Forelimb muscle (tissue), 1 donor: ENCODE measurements at places on chromosomes 11 and 22. TPM values are rescaled to one million over a fixed set of nuclear protein-coding genes. Genes with fewer than 3 reads are reported as not detected.

Gene MMP8
- 0.04 TPM for polyA plus RNA-seq

Gene CSF2RB
- 1.6 TPM for polyA plus RNA-seq

Gene SHANK3
- polyA plus RNA-seq: 17.8 TPM

Gene MIOX
- 0.15 TPM for polyA plus RNA-seq

DNA sequence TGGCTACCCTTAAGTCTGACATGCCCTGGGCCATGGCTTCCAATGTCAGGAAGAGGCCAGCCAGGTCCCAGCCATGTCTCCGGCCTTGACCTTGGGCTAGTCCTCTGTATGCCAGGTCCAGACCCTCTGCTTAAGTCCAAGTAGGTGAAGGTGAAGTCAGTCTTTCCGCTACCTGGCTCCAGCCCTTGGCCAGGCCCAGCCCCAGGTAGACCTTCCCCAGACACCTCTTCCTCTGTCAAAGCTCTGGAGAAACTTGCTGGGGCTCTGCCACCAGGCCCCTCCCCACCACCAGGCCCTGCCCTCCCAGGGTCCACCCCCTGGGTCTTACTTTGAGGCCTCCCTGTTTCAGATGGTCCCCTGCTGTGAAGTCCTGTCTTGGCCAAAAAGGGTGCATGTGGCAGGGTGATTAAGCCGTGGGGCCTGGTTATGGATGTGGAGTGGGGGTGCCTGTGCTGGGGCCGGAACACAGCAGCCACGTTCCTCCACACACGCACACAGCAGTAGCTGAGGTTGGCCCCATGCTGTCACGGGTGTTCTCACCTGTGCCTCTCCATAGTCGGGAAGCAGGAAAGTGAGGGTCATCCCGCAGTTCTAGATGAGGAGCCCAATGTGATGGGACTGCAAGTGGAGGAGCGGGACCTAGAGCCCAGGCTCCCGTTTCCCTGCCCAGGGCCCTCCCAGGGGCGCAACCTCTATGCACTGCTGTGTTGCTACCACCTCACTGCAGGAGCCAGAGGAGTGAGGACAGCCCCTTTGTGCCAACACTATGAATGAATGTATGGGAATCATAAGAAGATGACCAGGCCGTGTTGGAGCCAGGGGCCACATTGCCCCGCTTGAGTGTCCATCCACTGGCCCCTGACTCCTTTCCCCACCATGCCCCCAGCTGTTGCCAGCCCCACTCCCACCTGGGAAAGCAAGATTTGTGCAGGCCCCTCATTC, 72.2 kb downstream of the LINC01488 start:
- no peak for DNase-seq

DNA sequence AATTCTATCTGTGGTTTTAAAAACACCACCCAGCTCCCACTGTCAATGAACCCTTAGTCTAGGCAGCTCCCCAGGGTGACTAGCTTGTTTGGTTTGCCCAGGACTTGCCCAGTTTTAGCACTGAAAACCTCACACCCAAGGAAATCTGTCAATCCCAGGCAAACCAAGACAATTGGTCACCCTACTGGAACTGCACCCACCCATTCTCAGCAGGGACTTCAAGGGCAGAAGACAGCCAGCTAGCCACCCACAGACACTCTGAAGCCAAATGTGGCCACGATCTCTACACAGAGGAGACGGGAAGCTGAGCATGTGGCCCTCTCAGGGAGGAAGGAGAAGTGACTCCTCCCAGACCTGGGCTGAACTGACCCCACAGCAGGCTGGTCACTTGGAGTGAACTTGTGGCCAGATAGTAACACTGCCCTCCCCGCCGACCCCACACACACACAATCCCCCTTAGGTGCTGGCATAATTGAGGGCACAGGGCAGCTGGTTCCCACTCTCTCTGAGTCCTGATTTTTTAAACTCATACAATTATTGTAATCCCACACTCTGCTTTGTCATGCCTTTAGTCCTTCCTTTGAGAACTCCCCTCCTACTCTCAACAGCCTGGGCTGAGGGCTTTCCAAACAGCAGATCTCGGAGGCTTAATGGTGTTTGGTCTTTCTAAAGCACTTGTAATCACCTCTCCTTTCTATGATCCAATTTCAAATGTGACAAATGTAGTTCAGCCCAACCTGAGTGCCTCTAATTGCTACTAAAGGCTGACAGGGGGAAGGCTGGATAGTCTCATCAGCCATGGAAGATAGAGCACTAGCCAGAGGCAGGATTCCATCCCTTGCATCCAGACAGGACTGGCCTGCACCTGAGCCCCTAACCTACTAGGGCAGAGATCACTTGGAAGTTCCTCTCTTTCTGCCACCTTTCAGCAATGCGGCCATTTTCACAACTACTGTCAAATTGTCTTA, 74.7 kb upstream of the DRD2 start:
- no peak for DNase-seq

DNA sequence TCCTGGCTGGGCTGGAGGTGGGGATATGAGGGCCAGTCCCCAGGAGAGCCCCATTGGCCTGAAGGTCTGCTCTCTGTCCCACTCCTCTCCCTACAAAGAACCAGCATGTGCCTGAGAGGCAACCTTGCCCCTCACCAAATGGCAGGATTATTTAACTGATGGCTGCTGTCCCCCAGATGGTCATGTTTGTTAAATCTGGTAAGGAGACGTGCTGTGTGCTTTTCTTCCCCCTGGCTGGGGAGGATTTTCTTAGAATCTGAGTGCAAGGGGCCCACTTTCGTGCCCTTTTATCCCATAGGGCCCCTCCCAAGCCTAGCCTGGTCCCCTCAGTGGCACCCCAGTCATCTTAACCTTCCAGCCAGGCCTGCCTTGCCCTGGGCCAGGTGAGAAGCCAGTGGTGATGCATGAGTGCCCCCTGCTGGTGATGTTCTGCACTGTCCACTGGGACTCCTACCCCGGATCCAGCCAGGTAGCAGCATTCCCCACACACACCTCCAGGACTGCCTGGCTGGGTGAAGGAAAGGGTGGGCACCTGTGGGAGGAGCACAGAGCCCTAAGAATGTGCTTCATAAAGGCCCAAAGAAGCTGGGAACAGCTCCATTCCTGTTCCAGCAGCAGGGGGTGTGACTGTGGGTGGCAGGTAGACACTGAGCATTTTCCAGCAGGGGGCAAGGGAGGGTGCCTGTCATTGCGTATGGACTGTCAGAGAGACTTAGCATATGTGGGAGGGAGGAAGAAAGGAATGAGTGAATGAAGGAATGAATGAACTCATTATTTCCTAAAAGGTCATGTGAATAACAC, 28.9 kb downstream of the MFNG start:
- no peak for DNase-seq

DNA sequence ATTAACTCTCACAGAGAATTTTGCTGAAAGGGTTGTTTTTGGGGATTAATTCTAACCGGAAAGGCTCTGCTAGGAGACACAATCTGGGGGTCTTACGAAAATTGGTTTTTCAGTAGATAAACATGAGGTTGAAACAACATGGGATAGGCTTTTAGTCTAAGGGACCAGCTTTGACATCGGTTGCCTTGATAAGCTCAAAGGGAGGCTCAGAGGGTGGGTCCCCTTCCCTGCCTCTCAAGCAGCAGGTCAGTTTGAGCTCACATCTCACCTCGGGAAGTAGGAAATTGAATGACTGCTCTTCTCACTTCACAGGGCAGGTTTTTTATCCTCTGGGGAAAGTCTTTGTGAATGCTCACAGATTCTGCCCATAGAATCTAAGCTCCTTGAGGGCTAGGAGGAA, 70.2 kb upstream of the KIRREL3 start:
- DNase-seq: no peak

DNA sequence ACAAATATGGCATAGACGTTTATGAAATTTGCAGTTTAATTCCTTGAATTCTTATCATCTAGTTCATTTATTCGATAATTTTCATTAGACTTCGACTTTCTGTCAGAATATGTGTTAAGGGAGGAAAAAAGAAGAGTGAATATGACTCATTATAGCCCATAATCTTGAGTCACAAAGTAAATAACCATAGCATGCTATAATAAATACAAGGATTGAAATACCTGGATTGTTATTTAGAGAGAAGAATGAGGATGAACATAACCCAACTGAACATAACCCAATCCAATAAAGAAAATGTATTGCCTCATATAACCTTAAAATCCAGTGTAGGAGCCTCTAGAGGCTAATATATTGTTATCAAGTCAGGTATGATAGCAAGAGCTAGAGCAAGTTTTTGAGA, 1858.3 kb upstream of the RAG2 start:
- no peak for DNase-seq

DNA sequence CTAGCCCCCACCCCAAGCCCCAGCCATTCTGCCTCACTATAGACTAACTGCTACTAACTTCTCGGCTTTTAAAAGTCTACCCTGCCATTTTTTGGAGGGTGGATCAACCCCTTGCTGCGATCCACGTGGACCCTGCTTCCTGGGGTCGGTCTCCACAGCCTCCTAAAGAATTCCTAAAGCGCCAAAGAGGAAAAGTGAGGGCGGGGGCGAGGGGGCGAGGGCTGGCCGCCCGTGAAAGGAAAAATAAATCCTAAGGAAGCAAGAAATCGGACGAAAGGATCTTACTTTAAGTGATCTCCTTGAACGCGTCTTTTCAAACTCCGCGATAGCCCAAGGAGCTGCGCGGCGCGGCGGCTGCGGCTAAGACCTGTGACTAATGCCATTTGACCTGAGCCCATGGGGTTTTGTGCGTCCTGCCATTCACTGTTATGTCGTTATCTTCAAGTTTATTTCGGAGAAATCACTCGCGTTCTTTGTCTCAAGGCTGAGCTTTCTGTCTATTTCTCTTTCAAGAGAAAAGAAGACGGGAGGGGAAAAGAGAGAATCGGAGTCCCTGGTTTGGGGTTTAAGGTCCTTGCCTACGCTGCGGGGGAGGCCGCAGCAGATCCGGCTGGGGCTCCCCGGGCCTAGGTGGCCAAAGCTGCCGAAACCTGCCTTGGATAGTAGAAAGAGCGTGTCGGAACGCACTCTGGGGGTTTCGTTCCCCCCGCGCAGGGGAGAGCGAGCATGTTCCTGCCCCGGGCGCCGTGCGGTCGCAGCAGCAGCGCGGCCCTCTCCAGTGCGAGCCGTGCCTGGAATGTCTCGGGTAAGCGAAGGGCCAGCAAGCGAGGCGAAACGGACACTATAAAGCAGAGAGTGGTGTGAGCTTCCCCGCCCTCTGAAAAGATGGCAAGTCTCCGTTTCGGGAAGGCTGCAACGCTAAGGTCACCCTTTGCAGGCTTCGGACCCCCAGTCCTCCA, 2.8 kb upstream of the DBX1 start:
- DNase-seq: no peak

DNA sequence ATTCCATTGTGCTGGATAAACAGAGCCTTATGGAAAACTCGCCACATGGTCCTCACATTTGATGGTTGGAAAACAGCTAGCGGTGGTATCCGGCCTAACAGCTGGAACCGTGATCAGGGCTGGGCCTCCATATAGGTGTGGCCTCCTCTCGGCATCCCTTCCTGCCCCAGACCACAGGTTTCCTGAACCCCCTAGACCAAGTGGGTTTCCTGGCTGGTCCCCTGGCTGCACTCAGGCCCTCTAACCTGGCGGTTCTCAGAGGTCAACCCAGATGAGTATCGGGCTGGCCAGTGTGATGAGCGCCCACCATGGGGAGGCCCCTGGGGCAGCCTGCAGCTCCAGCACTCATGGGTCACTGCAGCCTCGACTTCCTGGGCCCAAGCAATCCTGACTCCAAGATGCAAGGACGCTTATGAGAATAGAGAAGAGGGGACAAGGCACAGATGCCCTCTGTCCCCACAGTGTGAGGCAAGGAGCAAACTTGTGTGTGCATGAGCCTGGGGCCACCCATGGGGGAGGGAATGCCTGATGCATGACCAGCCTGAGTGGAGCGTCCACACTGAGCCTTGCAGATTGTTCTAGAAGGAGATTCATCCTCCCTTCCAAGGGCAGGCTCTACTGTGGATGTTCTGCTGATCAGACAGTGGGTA, 53.4 kb upstream of the WNT7B start:
- no peak for DNase-seq

DNA sequence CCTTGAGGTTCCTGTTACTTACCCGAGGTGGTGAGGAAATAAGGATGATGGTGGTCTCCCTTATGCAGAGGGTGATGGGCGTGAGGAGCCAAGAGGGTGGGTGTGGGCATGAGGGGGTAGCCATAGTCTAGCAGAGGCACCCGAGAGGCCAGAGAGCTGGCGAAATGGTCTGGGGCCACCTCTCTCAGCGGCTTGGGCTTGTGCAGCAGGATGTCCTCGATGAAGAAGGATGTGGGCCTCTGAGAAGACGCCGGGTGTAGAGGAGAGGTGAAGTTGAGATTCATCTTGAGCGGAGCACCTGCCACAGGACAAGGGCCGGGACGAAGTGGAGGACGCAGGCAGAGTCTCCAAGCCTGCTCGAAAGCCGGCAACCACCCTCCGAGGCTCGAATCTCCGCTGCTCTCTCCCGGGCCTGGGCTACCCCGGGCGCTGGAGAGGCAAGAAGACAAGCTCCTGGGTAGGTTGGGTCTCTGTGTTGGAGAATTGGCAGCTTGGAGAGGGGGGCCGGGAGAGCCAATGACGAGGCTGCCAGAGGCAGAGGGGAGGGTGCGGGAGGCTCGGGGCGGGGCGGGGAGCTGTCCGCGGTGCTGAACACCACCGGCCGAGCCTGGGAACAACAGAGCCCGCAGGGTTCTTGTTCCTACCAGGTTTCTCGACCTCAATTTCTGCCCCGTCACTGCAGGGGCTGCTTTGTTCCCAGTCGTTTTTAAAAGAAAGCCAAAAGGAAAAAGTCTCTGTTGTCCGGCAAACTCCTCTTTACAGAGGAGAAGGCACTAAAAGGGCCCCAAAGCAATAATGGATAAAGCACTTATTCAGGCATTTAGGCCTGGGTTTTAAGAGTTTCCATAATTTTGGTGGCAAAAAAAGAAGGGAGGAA, at the start of gene BSX:
Gene BSX (minus strand): TSS at position 447 of the 877 bp plus-strand sequence. CDS start 163 bp downstream, at position 284.
- peak; percentile 11 for DNase-seq

- no peak for DNase-seq
Observed at GRCh38 chr22:33130473-33130872, 72.3 kb upstream of the SYN3 start.

DNA sequence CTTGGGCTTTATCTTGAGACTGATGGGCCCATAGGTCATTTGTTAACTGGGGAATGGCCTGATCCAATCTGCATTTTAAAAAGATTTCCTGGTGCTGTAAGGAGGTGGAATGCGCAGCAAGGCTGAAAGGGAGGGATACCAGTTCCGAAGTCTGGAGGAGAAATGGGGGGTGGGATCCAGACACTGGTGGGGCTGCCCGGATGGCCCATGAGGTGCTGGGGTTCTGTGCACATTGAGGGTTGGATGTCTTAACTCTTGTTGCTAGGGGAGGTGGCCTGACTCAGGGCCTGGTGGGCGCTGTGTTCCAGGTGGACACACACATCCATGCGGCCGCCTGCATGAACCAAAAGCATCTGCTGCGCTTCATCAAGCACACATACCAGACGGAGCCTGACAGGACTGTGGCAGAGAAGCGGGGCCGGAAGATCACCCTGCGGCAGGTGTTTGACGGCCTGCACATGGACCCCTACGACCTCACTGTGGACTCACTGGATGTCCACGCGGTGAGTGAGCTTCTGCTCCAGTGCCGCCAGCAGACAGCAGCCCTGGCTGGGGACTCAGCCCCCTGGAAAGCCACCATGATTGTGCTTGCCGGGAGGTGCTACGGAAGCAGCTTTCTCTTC, 38.1 kb downstream of the AMPD3 start:
- no peak for DNase-seq

GRCh38 chr22:35978201-35978600, 50.4 kb downstream of the RBFOX2 start:
- DNase-seq: no peak
